HepG2 (cell line): ENCODE measurements at places on chromosomes 11 and 22. TPM values are rescaled to one million over a fixed set of nuclear protein-coding genes. Genes with fewer than 3 reads are reported as not detected.

RAG2 gene
- total RNA-seq: not detected in 2 replicates

OR10A2 gene
- total RNA-seq: not detected in 2 replicates

DNA sequence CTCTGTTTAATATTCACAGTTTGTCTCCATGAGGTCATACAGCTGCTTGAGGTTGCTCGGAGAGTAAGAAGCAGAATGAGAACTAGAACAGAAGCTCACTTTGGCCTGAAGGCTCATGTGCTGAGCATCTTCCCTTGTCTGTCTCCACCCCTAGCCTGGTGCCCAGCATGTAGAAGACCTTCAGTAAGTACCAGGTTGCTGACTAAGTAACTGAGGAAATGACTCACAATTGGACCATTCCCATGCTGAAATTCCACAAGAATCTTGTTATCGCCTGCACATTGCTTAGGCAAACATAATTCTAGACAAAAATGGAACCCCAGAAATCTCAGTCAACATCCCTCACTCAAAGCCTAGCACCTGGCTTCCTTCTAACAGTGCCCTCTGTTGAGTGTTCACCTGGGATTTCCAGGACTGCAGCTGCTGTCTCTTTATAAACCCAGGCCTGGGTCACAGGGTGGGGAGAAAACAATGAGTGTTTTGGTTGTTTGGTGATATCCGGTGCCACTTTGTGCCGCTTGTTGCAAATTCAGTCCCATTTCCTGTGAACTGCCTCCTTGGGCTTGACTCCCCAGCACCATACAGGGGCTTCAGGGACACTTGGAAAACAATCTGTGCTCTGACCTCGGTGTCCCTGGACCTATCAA lies 406.8 kb downstream of the ETS1 start:
- no peaks in the 10 kb centered on the region for H3K4me1 ChIP-seq
- no peak for DNase-seq
- no peaks in the 10 kb centered on the region for H3K36me3 ChIP-seq
- no peak overlapping the region for H3K27ac ChIP-seq
- no peaks in the 10 kb centered on the region for H3K27me3 ChIP-seq
- no peak overlapping the region for H3K4me3 ChIP-seq

DNA sequence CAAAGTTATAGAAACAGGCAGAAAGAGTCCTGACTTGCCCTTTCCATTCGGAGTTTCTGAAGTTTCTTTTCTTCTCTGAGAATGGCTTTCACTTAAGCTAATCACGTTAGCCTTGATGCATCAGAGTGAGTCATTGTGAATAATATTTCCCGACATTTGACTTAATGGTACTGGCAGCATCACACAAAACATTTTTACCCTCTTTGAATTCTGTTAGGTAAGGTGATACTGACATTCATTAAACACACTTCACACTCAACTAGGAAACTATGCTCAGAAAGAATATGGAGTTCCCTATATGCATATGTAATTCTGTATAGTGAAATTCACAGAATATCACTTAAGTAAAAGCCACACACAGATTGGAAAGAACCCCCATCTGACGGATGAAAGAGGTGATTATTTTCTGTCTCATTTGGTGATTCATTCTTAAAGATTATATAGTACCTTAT lies 120.8 kb upstream of the ARHGAP20 start:
- no peaks in the 10 kb centered on the region for H3K27me3 ChIP-seq
- H3K4me1 ChIP-seq: no peaks in the 10 kb centered on the region
- H3K27ac ChIP-seq: no peak overlapping the region
- DNase-seq: no peak
- H3K36me3 ChIP-seq: no peaks in the 10 kb centered on the region

NFRKB gene
- 17.9 and 22.9 TPM in 2 replicates for total RNA-seq

DNA sequence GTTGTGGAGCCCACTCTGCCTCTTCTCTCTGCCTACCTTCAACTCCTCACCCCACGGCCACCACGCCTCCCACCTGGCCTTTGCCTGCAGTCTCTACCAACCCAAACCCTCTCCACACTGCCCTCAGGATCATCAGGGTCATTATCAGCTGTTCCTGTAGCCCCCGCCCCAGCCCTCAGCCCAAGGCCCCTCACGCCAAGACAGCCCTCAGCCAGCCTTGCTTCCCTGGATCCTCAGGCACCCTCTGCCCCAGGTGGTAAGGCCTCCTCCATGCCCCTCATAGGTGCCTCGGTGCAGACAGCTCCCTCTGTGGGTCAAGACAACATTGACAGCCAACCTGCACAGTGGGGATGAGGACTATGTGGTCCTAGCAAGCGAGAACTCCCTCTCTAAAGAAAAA lies 1.7 kb downstream of the SBF1 start:
- H3K27ac ChIP-seq: no peak overlapping the region
- DNase-seq: peak; percentile 35
- peaks cover 59% of the 10 kb centered on the region for H3K4me1 ChIP-seq
- no peaks in the 10 kb centered on the region for H3K36me3 ChIP-seq
- H3K4me3 ChIP-seq: 0 out of 2 replicates have a peak overlapping the region, but pooled peaks have one; percentile 2

DNA sequence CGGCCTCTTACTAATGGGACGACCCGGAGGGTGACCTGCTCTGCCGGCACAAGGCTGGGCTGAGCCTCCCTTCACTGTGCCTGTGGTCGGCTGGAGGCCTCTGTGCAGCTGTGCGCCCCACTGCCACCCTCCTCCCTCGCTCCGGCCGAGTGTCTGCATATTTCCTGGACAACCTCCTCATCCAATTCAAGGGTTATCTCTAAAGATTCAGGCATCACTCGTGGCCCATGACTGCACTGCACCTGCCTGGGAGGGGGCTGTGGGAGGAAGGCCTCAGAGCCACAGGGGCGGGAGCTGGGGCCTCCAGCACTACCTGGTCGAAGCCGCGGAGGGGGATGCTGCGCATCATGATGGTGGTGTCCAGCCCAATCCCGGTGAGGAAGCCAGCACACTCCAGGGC lies 43.1 kb upstream of the GNB1L start:
- H3K4me3 ChIP-seq: no peak overlapping the region
- H3K4me1 ChIP-seq: peaks cover 64% of the 10 kb centered on the region
- H3K27ac ChIP-seq: no peak overlapping the region
- DNase-seq: no peak

DNA sequence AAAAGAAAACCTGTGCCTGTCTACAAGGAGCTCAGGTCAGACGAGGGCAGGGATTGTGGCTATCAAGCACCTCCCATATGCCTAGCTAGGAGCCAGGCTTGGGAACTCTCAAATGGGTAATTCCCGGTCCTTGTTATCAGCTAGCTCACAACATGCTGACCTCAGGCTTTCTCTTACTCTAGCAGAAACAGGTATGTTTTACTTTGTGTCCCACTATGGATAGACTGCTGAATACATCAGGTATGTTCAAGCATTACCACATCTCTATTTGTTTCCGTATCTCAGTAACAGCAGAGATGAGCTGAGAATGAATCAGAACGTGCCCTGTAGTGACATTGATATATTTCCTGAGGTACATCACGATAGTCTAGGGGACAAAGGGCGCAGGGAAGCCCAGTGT lies 29.4 kb downstream of the SHISA8 start:
- no peak overlapping the region for H3K27ac ChIP-seq
- no peak for DNase-seq
- no peak overlapping the region for H3K4me3 ChIP-seq

KCNJ1 gene
- total RNA-seq: not detected in 2 replicates

DNA sequence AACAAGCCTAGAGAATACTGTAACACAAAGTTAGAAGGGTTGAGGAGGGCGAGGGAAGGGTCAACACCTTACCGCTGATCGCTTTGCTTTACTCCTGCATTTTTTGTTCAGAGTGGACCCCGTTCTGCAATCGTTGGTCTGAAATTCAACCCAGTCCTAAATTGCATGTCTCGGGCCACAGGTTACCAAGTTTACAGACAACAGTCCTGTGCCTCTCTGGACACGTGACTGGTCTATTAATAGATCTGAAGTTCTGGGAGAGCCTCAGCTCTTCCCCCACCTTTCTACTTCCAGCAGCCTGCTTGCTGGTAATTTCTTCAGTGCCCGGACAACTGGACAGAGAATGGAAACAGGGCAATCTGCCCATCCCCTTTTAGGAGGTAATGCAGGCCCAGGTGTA lies 74.2 kb downstream of the STIM1 start:
- no peak overlapping the region for H3K27ac ChIP-seq
- H3K4me1 ChIP-seq: peaks cover 73% of the 10 kb centered on the region
- no peaks in the 10 kb centered on the region for H3K36me3 ChIP-seq
- H3K4me3 ChIP-seq: no peak overlapping the region
- no peaks in the 10 kb centered on the region for H3K27me3 ChIP-seq
- DNase-seq: no peak

- H3K36me3 ChIP-seq: peaks cover 56% of the 10 kb centered on the region
- DNase-seq: no peak
- H3K4me1 ChIP-seq: no peaks in the 10 kb centered on the region
- H3K4me3 ChIP-seq: no peak overlapping the region
Measured at GRCh38 chr22:43133401-43133800, 9.8 kb downstream of the MCAT start.

- no peak overlapping the region for H3K27ac ChIP-seq
- no peak for DNase-seq
- H3K36me3 ChIP-seq: no peaks in the 10 kb centered on the region
Measured at GRCh38 chr11:117415358-117415896, 87.8 kb downstream of the CEP164 start.

GRCh38 chr11:34339149-34340064 lies 18.4 kb downstream of the ABTB2 start:
- H3K27ac ChIP-seq: peak overlapping the region; percentile 46
- no peak overlapping the region for H3K4me3 ChIP-seq
- no peaks in the 10 kb centered on the region for H3K36me3 ChIP-seq
- peak; percentile 94 for DNase-seq

DNA sequence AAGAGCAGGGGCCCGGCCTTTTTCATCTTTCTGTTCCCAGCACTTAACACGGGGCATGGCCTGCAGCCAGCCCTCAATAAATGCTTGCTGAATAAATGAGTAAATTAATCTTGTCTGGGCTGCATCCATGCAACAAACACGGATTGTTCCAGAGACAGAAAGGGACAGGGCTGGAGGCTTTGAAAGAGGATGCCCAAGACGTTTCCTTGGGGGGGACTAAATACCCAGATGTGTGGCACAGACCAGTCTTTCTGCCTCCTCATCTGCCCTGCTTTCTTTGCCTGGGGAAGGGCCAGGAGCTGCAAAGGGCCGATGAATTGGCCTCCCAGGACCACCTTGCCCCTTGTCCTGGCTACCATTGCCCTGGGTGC lies 40.4 kb downstream of the SHISAL1 start:
- H3K4me3 ChIP-seq: no peak overlapping the region
- H3K27ac ChIP-seq: no peak overlapping the region
- no peak for DNase-seq
- peaks cover 34% of the 10 kb centered on the region; the same call in 1 of the 3 replicates for H3K27me3 ChIP-seq
- no peaks in the 10 kb centered on the region for H3K36me3 ChIP-seq

TSGA10IP gene
- not detected in 2 replicates for total RNA-seq

SLC35E4 gene
- 0.15 TPM in 1 of 2 replicates, not detected in the other for total RNA-seq

GRCh38 chr11:4903484-4903883 lies at the start of gene OR51A7:
OR51A7 (plus strand) TSS chr11:4903783; CDS start chr11:4907370, 3,587 bp downstream.
- no peak within 1 kb of the TSS for H3K27ac ChIP-seq
- no peaks in the 10 kb centered on the region for H3K27me3 ChIP-seq
- no peaks in the 10 kb centered on the region for H3K36me3 ChIP-seq
- no peak for DNase-seq
- H3K4me3 ChIP-seq: no peak within 1 kb of the TSS
- H3K4me1 ChIP-seq: no peaks in the 10 kb centered on the region

AIFM3 gene
- 11.0 and 15.3 TPM in 2 replicates for total RNA-seq

GRCh38 chr11:77211594-77212251 lies 83.7 kb downstream of the MYO7A start:
- peaks cover 4% of the 10 kb centered on the region; the same call in 1 of the 3 replicates for H3K36me3 ChIP-seq
- DNase-seq: no peak
- no peak overlapping the region for H3K4me3 ChIP-seq
